ENCODE measurements at places on chromosomes 6 and 20.

DNA sequence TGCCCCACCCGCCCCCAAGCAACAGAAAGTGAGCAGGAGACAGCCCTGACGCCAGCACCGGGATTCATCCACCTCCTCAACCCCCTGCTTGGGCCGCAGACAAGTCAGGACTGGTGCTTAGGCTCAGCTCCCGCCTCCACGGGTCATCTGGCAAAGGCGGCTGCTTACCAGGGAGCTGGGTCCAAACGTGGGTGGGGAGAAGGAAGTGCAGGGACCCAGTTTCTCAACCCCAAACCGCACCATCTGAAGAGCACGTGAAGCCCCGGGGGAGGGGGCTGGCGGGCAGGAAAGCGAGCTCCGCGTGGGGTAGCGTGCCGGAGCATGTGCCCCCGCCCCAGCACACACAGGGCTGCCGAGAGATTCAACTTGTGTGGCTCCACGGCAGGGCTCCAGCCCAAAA lies 87.2 kb downstream of the BMP7 start:
- peak; percentile 15 for DNase-seq

DNA sequence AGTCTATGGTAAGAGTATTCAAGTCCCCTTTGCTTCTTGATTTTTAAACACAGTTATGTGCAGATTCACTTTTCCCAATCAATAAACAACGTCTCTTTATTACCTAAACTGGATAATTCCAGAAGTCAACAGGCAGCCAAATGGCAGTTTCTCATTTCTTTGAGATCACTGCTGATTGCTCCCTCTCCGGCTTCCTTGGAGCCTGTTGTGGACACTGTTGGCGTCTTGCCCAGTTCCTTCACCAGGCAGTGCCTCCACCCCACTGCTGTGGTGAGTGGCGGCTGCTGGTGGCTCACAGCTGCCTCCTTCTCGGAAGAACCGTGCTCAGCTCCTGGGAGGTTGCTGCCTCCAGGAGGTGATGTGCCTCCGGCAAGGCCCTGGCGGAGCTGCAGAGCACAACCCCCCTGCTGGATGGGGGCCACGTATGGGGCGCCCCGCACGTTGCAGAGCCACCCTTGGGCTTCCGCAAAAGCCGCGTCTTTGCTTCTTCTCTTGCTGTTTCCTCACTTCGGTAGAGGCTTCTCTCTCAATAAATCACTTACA lies 105.1 kb upstream of the CNKSR3 start:
- no peak for DNase-seq

GRCh38 chr6:45416700-45417099 lies 39.0 kb upstream of the SUPT3H start:
- DNase-seq: no peak

GRCh38 chr6:137283940-137284810 lies 65.0 kb upstream of the IFNGR1 start:
- DNase-seq: no peak

- DNase-seq: no peak
Observed at GRCh38 chr6:134196568-134197193, 121.2 kb downstream of the SGK1 start.

- no peak for DNase-seq
Observed at GRCh38 chr6:16229700-16230099, 8.7 kb upstream of the GMPR start.

DNA sequence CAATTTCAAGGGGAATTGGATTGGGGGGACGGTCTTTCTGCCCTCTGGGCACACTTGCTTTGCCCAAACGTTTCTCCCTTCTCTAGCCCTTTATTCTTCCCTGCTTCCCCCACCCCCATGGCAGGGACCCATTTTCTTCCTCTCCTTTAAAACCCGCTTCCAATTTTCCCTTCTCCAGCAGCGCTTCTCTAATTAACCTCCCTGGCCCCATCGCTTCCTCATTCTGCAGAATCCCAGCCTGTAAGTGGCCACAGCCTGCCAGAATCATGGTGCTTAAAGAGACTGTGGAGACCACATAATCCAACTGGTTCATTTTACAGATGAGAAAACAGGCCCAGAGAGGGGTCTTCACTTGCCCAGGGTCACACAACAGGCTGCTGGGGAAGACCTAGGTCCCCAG lies 61.4 kb downstream of the CPNE5 start:
- peak; percentile 54 for DNase-seq

GRCh38 chr20:10170261-10170660 lies 48.4 kb upstream of the SNAP25 start:
- DNase-seq: no peak

- no peak for DNase-seq
Observed at GRCh38 chr6:127794405-127794804, 106.5 kb downstream of the THEMIS start.

GRCh38 chr6:38782616-38783015 lies 67.5 kb downstream of the DNAH8 start:
- DNase-seq: no peak

DNA sequence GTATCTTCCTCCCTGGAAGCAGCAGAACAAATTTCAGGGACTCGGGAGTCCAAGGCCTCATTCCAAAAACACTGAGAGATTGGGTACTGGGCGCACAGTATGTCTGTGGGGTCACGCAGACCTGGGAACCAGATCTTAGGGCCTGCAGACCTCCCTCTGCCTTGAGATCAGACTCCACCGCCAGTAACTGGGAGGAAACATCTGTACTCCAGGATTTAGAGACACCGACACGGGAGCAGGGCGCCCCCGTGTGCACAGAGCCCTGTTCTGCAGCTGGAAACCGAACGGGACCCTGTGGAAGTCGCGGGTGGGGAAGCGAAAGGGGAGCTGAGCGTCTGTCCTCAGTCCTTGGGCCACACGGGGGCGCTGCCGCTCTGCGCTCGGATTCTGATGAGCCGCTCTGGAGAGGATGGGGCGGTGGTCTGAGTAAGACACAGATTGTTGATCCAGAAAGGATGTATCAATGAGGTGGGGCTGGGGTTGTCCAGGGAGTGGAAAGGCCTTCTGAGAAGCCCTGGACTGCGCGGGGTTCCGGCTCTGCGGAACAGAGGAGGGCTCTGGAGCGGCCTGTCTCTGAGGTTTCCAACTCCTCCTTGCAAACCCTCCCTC lies 35.7 kb upstream of the HLA-E start:
- peak; percentile 68 for DNase-seq

GRCh38 chr6:151690768-151691562 lies 116.5 kb upstream of the ESR1 start:
- DNase-seq: no peak

DNA sequence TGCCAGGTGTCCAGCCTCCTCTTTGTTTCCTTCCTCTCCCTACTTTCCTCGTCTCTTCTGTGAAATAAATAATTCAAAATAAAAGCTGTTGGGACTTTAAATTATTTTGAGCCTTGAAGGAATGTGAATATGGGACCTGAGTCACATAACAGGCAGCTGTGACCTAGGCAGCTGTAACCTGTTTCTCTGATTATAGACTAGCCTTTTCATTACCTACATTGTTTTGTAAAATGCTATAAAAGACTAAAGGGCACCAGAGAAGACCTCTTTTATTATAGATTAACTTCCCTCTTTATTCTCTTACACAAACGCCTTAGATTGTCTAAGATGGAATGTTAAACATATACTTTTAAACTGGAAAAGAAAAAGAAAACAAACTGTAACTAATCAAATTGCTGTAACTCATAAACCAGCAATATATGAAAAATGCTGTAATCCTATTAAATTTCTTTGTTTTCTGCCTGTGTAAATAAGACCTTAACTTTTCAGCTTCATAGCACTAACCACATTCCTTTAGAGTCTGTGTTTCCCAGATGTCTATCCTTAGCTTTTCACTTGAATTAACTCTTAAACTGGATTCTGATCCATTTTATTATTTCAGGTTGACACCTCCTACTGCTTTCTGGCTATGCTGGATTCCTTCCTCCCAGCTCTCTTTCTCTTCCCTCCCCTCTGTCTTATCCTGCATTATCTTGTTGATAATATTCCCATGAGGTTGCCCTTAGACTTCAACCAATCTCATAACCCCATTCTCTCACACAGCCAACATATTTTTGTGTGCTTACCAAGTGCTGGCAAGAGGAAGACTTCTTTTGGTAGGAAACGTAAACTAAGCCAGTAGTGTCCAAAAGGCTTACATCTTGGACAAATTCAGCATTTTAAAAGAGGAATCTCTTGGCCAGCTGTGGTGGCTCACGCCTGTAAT lies 69.2 kb downstream of the TPD52L1 start:
- no peak for DNase-seq

GRCh38 chr6:139308936-139309603 lies 17.3 kb upstream of the TXLNB start:
- no peak for DNase-seq

DNA sequence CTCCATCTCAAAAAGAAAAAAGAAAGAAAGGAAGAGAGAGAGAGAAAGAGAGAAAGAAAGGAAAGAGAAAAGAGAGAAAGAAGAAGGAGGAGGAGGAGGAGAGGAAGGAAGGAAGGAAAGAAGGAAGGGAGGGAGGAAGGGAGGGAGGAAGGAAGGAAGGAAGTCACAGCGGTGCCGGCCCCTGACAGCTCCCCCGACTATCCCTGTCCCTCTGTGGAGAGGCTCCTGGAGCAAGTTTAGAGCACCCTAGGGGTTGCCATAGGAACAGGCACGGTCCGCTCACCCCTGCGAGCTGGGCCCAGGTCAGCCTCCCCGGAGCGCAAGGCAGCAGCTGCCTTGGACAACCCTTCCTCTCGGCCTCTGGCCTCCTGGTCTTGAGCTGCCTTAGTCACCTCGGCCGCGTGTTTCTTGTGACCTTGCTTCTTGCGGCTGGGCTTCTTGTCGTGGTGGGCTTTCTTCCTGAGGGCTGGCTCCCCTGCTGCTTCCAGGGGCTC lies 6.8 kb downstream of the BNIP5 start:
- no peak for DNase-seq

- peak; percentile 85 for DNase-seq
Observed at GRCh38 chr6:106520711-106521401, 108.4 kb downstream of the RTN4IP1 start.

GRCh38 chr6:12584631-12585405 lies 131.7 kb upstream of the PHACTR1 start:
- DNase-seq: no peak

GRCh38 chr6:73131706-73132105 lies 93.6 kb downstream of the KHDC1L start:
- no peak for DNase-seq

DNA sequence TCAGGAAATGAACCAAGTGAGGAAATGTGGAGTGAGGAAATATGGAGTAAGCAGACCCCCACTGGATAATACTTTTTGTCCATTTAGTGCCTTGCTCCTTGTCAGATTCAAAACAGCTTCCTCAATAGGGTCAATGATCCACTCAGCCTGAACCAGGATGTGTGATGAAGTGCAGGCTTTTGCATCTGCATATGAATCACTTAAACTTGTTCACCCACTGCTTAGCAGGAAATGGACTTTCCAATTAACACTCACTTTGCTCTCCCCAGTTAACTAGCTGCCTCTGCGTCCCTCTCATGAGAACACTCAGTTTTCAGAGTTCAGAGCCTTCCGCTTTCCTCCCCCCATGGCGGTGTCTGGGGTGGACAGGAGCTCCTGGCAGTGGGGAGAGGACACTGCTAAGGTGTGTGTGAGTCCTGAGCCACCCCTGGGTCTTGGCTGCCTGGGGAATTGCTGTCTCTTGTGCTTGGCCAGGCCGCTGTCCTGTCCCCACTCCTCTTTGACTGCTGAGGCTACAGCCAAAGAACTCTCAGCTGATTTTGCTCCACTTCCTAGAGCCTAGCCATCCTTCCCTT lies 621.8 kb downstream of the CDH26 start:
- no peak for DNase-seq

- DNase-seq: no peak
Observed at GRCh38 chr6:35091346-35092083, 49.6 kb downstream of the TCP11 start.
